ENCODE measurements at places on chromosomes 1 and 21. TPM values are rescaled to one million over a fixed set of nuclear protein-coding genes. Genes with fewer than 3 reads are reported as not detected.

The MNDA gene
- total RNA-seq: not detected

The LCK gene
- not detected for total RNA-seq

The ARMH1 gene
- total RNA-seq: not detected

The LHX4 gene
- not detected for total RNA-seq

The ZNF683 gene
- not detected for total RNA-seq

The HES2 gene
- 0.15 TPM for total RNA-seq

The S100A5 gene
- not detected for total RNA-seq

The OR6K3 gene
- not detected for total RNA-seq

The FCGR1A gene
- total RNA-seq: not detected

The TACSTD2 gene
- 0.45 TPM for total RNA-seq

The PEF1 gene
- 93.5 TPM for total RNA-seq

The GPR52 gene
- total RNA-seq: not detected

The GPATCH3 gene
- 7.4 TPM for total RNA-seq

The LCE1E gene
- not detected for total RNA-seq

The CCDC17 gene
- under 0.01 TPM for total RNA-seq

The TP73 gene
- not detected for total RNA-seq

The OR2T35 gene
- total RNA-seq: not detected

The CYP4Z1 gene
- total RNA-seq: not detected

The FCGR3A gene
- not detected for total RNA-seq

The VWA5B1 gene
- not detected for total RNA-seq

The OR14K1 gene
- not detected for total RNA-seq

The CALML6 gene
- not detected for total RNA-seq

The PHACTR4 gene
- 10.7 TPM for total RNA-seq

The C21orf91 gene
- 4.5 TPM for total RNA-seq

The DFFA gene
- total RNA-seq: 31.8 TPM

The LRRC39 gene
- 0.15 TPM for total RNA-seq

The GMEB1 gene
- total RNA-seq: 4.5 TPM

The FCRL6 gene
- total RNA-seq: not detected

The GPR3 gene
- 1.0 TPM for total RNA-seq

The CASQ2 gene
- total RNA-seq: not detected

The ATP6V1G3 gene
- not detected for total RNA-seq

The DNASE2B gene
- total RNA-seq: 0.17 TPM

The OTUD3 gene
- total RNA-seq: 1.6 TPM

The SLC44A3 gene
- 0.17 TPM for total RNA-seq

The NUDC gene
- total RNA-seq: 89.9 TPM

The SLC30A2 gene
- not detected for total RNA-seq

The RPF1 gene
- 45.0 TPM for total RNA-seq

The KRTAP10-1 gene
- total RNA-seq: not detected

The ATP1A2 gene
- total RNA-seq: 1.5 TPM

The CLIC6 gene
- under 0.01 TPM for total RNA-seq

The OR2T33 gene
- not detected for total RNA-seq

The SIPA1L2 gene
- 2.5 TPM for total RNA-seq

The PIK3CD gene
- total RNA-seq: 12.5 TPM

The ABCG1 gene
- 0.34 TPM for total RNA-seq

The IRF2BP2 gene
- 48.5 TPM for total RNA-seq

The THEM5 gene
- not detected for total RNA-seq

The SYTL1 gene
- total RNA-seq: 0.89 TPM

The XKR8 gene
- 9.8 TPM for total RNA-seq

The KCNQ4 gene
- total RNA-seq: under 0.01 TPM

The RNU1-2 gene
- total RNA-seq: not detected

The CD2 gene
- total RNA-seq: not detected

The GJA8 gene
- not detected for total RNA-seq

The NOS1AP gene
- 0.30 TPM for total RNA-seq

The ARID4B gene
- total RNA-seq: 6.4 TPM

The FAM72C gene
- total RNA-seq: 3.4 TPM

The DNAJC28 gene
- 1.5 TPM for total RNA-seq

The OR10Z1 gene
- total RNA-seq: not detected

The OR10T2 gene
- not detected for total RNA-seq

The TNFRSF8 gene
- not detected for total RNA-seq

Measured in bronchus fibroblast of lung (primary cell).